Fibroblast of lung (primary cell): ENCODE measurements at places on chromosomes 16 and 17. TPM values are rescaled to one million over a fixed set of nuclear protein-coding genes. Genes with fewer than 3 reads are reported as not detected.

DNA sequence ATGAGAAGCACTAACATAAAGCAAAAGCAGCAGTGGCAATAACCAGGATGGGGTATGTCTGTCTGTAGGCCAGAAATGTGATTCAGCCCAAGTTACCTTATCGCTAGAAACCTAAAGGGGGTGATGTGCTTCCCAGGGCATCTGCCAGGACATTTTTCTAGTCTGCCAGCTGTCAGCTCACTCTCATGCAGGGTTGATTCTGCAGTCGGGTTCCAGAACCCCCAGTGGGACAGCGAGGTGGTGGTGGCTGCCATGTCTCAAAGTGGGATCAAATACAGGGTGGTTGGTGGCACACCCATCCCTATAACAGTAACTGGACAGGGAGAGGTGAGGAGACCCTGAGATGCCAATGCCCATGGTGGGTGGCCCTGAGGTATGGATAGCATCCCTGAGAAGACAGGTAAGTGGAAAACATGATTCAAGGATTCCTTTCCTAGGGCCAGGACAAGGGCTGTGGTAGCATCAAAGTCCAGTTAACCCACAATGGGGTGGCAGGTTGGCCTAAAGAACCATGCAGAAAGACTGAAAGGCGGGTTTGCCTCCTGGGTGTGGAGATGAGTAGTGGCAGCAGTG lies 84.3 kb downstream of the TNFRSF13B start:
- H3K4me3 ChIP-seq: no peak overlapping the region
- H3K27me3 ChIP-seq: no peaks in the 10 kb centered on the region
- H3K27ac ChIP-seq: no peak overlapping the region
- H3K4me1 ChIP-seq: no peaks in the 10 kb centered on the region

DNA sequence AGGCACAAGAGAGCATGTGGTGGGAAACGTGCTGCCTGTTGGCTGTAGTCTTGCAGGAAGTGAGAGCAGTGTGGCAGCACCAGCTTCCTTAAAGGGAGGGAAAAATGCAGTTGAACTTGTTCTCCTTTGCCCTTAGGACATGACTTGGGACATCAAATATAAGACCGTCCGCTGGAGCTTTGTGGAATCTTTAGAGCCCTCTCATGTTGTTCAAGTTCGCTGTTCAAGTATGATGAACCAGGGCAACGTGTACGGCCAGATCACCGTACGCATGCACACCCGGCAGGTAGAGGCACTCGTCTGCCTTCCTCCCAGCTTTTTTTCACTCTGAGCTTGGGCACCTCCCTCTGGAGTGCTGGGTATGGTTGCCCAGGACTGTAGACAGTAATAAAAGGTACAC lies 23.3 kb downstream of the GPR179 start:
- peaks cover 7% of the 10 kb centered on the region for H3K4me1 ChIP-seq
- H3K27ac ChIP-seq: no peak overlapping the region
- H3K4me3 ChIP-seq: no peak overlapping the region
- DNase-seq: no peak

- no peak overlapping the region for H3K4me3 ChIP-seq
- H3K27ac ChIP-seq: peak overlapping the region; percentile 19
- H3K4me1 ChIP-seq: no peaks in the 10 kb centered on the region
- DNase-seq: peak; percentile 93
Measured at GRCh38 chr16:83343935-83344366, 463.8 kb upstream of the HSBP1 start.

- no peaks in the 10 kb centered on the region for H3K36me3 ChIP-seq
- no peaks in the 10 kb centered on the region for H3K4me1 ChIP-seq
- H3K4me3 ChIP-seq: no peak overlapping the region
Measured at GRCh38 chr16:65213866-65214595, 92.2 kb upstream of the CDH11 start.

GRCh38 chr17:35621768-35622167 lies 34.6 kb downstream of the AP2B1 start:
- no peaks in the 10 kb centered on the region for H3K36me3 ChIP-seq
- DNase-seq: no peak
- no peak overlapping the region for H3K27ac ChIP-seq
- H3K4me3 ChIP-seq: no peak overlapping the region
- no peaks in the 10 kb centered on the region for H3K27me3 ChIP-seq

- H3K27ac ChIP-seq: no peak overlapping the region
- H3K4me3 ChIP-seq: no peak overlapping the region
- DNase-seq: peak; percentile 84
- H3K4me1 ChIP-seq: no peaks in the 10 kb centered on the region
Measured at GRCh38 chr16:58661199-58661830, 23.3 kb downstream of the SLC38A7 start.

DNA sequence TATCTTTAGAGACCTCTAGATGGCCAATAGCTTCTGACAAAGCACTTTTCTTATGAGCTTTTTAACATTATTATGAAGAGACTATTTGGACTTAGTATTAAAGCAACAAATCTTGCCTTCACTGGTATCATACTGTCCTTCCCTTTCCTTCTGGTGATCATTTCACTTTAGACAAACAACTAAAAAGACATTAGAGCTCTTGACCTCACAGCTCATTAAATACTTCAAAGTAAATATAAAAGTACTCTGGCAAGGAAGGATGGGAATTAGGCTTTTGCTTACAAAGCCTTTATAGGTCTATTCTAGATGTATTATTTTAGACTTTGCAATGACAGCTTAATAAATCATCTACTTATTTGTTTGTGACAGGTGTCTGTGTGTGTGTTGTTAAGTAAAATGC lies 11.1 kb downstream of the STXBP4 start:
- DNase-seq: no peak
- H3K4me3 ChIP-seq: no peak overlapping the region
- H3K27me3 ChIP-seq: no peaks in the 10 kb centered on the region
- H3K36me3 ChIP-seq: no peaks in the 10 kb centered on the region

- peak; percentile 47 for DNase-seq
- no peaks in the 10 kb centered on the region for H3K4me1 ChIP-seq
- H3K27ac ChIP-seq: no peak overlapping the region
- H3K4me3 ChIP-seq: no peak overlapping the region
- H3K27me3 ChIP-seq: no peaks in the 10 kb centered on the region
Measured at GRCh38 chr17:50501054-50501453, 7.2 kb upstream of the MYCBPAP start.

GRCh38 chr16:21663889-21664647 lies at the start of gene OTOA:
TSS of gene OTOA (plus strand) at chr16:21663968. CDS start at chr16:21678515, 14,547 bp downstream.
- no peaks in the 10 kb centered on the region for H3K4me1 ChIP-seq
- H3K36me3 ChIP-seq: no peaks in the 10 kb centered on the region
- no peak within 1 kb of the TSS for H3K4me3 ChIP-seq
- no peak for DNase-seq
- H3K27ac ChIP-seq: no peak within 1 kb of the TSS

- no peaks in the 10 kb centered on the region for H3K27me3 ChIP-seq
- no peak overlapping the region for H3K4me3 ChIP-seq
- peaks cover 8% of the 10 kb centered on the region for H3K4me1 ChIP-seq
- peak overlapping the region; percentile 50 for H3K27ac ChIP-seq
- peak; percentile 96 for DNase-seq
Measured at GRCh38 chr17:4204710-4205173, 59.0 kb downstream of the ANKFY1 start.

- no peaks in the 10 kb centered on the region for H3K36me3 ChIP-seq
- H3K4me1 ChIP-seq: no peaks in the 10 kb centered on the region
- peaks cover 47% of the 10 kb centered on the region for H3K27me3 ChIP-seq
- no peak overlapping the region for H3K4me3 ChIP-seq
- no peak overlapping the region for H3K27ac ChIP-seq
Measured at GRCh38 chr16:3046641-3047386, 453 bp downstream of the MMP25 start.

DNA sequence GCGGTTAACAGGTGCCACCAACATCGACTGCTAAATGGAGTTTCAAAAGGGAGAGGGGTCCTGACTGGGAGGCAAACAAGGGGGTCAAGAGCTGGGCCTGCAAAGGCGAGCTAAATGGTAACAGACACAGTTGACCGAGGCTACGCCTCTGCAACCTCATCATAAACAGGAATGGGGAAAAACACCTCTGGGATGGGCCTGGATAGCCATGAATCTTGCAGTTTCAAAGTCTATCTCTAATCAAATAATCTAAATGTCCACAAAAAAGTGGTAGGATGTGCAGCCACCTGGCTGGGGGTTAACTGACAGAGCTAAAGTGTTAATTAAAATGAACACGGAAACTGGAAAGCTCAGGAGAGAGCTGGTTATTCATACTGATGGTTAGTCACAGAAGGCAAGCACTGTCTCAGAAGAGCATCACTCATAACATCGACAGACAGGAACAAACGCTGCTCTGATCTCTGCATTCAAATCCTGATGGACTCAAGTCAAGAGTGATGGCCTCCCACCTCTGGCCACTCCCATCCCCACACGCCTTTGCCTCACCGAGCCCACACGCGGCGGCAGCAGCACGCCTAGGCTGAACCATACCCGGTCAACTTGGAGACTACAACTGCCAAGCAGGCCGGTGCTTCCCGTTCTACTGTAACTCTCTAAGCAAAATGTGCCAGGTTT lies 56.3 kb downstream of the CREBBP start:
- DNase-seq: no peak
- H3K4me3 ChIP-seq: no peak overlapping the region
- H3K4me1 ChIP-seq: peaks cover 26% of the 10 kb centered on the region
- H3K36me3 ChIP-seq: no peaks in the 10 kb centered on the region

GRCh38 chr16:72877374-72878028 lies 170.4 kb downstream of the ZFHX3 start:
- peaks cover 2% of the 10 kb centered on the region for H3K36me3 ChIP-seq
- H3K27me3 ChIP-seq: no peaks in the 10 kb centered on the region
- H3K27ac ChIP-seq: peak overlapping the region; percentile 55
- no peak overlapping the region for H3K4me3 ChIP-seq

DNA sequence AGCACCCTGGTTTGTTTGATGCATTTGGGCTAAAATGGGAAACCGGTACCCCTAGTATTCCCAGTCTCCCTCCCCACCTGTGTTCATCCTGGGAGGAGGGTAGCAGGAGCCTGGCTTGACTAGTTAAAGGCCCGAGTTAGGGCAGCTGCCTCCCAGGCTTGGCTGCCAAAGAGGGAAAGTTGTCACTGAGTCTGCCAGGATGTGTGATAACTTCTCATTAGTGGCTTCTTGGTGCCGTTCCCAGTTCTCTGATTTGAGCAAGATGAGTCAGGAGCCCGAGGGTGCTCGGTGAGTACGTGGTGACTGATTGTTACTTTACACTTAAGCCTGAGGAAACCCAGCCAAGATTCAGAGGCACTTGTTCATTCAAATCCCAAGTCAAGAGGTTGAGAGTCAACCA lies 2.5 kb downstream of the KRT32 start:
- H3K4me3 ChIP-seq: no peak overlapping the region
- no peaks in the 10 kb centered on the region for H3K36me3 ChIP-seq
- no peak overlapping the region for H3K27ac ChIP-seq
- peaks cover 4% of the 10 kb centered on the region for H3K4me1 ChIP-seq
- H3K27me3 ChIP-seq: peaks cover 6% of the 10 kb centered on the region

The CD300H gene
- not detected in 2 replicates for total RNA-seq

The C16orf86 gene
- total RNA-seq: 5.6 and 9.2 TPM in 2 replicates

The BORCS6 gene
- total RNA-seq: 6.9 and 11.4 TPM in 2 replicates

The BAIAP3 gene
- total RNA-seq: 0.26 and 0.83 TPM in 2 replicates
